CD4-positive, alpha-beta T cell treated with Interleukin-6 at 100 ng/mL for 8 hours (primary cell): ENCODE measurements at places on chromosomes 11 and 22.
A peak's percentile ranks its signal among the peaks of the same experiment; 100 is the strongest.

DNA sequence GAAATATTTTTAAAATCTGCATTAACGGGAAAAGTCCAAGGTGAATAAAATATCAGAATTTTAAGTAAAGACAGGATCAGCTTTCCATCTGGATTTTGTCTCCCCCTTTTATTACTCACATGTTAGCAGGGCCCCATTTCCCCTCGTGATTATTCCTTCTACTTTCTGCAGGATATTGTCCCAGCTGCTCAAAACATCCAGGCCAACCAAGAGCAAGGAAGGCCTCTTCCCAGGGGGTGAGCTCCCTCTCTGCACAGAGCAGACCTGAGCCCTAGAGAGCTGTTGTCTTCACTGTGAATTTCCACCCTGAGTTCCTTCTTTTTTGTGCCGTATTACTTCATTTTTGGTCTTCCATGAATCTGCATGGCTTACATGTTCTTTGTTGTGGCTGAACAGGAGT is 3.7 kb upstream of the TMPRSS13 start:
- DNase-seq = no peak

DNA sequence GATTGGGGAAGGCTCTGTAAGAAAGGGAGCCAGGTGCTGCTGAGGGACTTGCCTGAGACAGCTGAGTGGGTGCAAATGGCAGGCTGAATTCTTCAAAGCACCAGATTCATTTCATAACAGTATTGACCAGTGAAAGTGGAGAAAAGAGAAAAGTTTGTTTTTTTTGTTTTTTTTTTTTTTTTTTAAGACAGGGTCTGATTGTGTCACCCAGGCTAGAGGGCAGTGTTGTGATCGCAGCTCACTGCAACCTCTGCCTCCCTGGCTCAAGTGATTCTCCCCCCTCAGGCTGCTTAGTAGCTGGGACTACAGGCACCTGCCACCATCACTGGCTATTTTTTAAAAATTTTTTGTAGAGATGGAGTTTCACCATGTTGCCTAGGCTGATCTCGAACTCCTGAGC is 494.0 kb downstream of the MIAT start:
- no peak for DNase-seq

GRCh38 chr11:130792772-130793171 is 123.5 kb downstream of the SNX19 start:
- no peak for DNase-seq

DNA sequence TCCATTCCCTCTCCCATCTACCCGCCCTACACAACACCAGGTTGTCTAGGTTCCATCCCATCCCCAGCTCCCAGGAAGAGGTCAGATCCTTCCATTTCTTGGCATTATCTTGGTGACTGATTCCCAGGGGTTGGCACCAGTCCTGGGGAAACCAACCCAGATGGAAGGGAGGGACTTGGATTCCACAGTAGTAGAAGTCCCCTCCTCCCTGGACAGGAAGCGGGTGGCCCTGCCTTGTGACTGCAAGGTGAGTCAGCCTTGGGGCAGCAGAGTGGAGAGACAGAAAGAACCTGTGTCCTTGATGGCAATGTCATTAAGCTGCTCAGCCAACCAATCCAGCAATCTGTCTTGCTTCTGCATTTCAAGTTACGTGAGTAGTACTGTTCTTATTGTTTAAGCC is 26.5 kb downstream of the SYT13 start:
- DNase-seq = no peak

GRCh38 chr11:66454828-66455227 is 11.9 kb upstream of the PELI3 start:
- DNase-seq = no peak

GRCh38 chr22:24335496-24335895 is 64.9 kb downstream of the SPECC1L start:
- DNase-seq = no peak

DNA sequence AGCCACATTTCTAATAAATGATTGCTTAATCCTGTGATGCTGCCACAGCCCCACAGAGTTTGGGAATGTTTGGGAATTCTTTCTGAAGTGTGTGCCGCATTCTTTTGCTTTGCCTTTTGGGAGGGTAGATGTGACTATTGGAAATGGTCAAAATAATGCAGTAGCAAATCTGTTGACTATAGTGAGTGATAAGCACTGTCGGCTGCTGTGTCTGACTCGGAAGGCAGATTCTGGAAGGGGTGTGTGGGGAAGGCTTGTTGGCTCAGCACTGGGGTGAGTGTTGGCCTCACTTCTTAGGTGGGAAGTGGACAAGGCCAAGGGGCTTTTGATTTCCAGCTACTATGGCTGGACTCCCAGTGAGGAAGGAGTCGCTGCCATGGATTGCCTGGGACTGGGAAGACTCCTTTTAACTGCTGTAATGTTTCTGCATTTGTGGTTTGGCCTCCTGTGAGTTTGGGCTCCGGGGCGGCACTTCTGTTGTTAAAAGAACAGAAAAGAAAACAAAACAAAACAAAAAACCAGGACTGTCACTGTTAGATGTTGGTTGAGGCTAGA is 20.1 kb downstream of the ZBTB16 start:
- DNase-seq = no peak

GRCh38 chr22:23718371-23719165 is 27.8 kb downstream of the RGL4 start:
- no peak for DNase-seq

DNA sequence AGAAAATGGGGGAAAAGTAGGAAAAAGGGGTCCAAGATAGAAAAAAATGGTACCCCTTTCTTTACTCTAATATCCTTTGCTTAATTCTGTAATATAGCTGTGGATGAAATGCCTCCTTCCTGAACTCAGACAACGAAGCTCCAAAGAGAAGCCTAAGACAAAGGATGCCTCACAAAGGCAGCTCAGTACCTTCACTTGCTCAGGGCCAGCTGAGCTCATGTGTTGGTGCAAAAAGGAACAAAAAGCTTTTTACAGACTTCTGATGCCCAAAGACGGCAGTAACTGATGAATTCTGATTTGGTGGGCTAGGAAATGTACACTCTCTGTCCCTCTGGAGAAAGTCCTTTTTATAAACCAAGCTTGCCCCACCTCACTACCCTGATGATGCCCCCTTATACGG is 77.5 kb downstream of the DENND5A start:
- DNase-seq = no peak

DNA sequence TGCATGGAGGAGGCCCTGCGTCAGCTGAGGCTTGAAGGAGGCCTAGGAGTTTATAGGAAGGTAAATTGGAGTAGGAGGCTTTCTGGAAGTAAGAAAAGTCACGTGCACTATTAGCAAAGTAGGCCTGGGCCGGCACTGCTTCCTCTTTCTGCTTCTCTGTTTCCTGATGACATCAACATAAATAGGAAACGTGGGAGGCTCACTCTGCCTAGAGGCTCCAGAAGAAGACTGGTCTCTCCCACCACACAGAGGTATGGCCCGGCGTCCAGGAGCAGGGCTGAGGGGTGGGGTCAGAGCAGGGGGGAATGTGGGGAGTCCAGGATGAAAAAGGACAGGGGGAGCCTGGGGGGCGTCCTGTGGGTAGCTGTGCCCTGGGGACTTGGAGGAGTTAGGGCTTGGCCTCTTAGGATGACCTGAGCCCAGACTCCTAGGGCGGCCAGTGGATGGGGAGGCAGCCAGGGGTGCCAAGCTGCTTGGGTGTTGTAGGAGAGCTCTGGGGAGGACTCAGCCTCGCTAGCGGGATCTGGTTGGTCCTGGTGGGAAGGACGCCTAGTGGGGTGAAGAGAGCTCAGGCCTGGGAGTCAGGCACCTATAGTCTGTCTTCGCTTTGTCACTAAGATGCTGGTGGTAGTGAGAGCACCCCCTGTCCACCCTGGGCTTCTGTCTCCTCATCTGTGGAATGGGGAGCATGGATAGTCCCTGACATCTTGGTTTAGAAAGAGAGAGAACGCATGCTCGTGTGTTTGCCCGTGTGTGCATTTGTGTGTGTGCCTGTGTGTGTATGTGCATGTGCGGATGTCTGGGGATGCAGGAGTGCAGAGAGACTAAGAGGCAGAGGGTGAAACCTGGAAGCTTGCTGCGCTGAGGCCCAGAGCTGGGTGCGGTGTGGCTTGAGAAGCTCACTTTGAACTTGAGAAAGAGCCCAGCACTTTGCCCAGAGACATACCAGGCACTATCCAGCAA is at the start of gene CSF2RB:
CSF2RB (plus strand) TSS at position 202 of the 963 bp plus-strand sequence. CDS start 8,580 bp downstream, outside the sequence.
- no peak for DNase-seq

GRCh38 chr11:69213964-69214363 is 58.2 kb downstream of the SMIM38 start:
- DNase-seq = no peak

DNA sequence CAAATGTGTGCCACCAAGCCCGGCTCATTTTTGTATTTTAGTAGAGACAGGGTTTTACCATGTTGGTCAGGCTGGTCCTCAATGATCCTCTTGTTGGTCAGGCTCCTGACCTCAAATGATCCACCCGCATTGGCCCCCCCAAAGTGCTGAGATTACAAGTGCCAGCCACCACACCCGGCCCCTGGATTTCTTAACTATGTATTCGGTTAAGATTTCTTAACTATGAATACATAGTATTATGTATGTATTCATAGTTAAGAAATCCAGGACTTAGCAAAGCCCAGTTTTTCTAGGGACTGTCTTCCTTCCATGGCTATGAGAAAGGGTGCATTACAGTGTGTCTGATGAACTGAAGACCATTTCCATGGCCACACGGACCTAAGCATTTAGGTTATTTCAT is 1.7 kb downstream of the C11orf91 start:
- DNase-seq = no peak

- no peak for DNase-seq
These were observed 16.8 kb downstream of the LRRC32 start for GRCh38 chr11:76653674-76654284.

DNA sequence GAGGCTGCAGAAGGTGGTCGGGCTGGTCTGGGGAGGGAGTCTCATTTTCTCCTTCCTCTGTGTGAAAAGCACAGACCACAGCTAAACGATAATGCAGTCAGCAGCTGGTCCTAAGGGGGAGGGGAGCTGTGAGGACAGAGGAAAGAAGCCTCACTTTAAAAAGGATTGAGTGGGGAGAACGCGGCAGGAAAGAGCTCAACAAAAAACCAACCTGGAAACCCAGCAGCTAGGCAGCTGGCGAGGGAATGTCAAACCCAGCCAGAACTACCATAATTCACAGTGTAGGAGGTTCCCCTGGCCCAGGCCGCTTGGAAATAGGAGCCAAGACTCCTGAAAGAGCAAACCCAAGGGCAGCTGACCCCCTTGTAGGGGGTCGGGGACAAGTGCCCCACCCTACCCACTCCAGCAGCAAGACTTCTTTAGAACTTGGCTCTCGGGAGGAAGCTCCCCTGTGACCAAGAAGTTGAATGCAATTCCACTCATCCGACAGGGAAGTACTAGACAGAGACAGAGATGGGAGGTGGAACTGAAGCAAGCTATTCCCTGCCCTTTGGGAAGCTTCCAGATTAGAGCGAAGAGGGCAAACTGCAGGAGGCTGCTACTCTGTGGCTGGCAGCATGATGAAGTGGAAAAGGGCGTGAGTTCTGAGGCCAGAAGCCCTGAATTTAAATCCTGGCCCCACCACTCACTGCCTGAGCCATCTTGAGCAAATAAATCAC is 16.5 kb upstream of the DGKZ start:
- no peak for DNase-seq

DNA sequence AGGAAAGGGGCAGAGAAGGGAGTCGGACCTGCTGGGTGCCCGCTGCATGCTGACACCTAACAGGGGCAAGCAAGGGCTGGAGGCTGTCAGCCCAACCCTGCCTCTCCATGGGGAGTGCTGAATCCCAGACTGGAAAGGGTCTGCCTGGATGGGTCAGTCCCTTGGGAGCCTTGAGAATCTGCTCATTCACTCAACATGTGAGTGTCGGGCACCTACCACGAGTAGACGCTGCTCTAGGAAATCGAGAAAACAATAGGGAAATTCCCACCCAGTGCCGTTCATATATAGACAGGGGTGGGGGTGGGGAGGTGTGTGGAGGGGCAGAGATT is 4.4 kb upstream of the CTSD start:
- no peak for DNase-seq

GRCh38 chr11:64793271-64794160 is 9.5 kb downstream of the MAP4K2 start:
- DNase-seq = no peak

- no peak for DNase-seq
These were observed 24.2 kb upstream of the YAP1 start for GRCh38 chr11:102085864-102086551.

GRCh38 chr11:50174189-50174588 is 141.5 kb downstream of the OR4C45 start:
- DNase-seq = no peak

DNA sequence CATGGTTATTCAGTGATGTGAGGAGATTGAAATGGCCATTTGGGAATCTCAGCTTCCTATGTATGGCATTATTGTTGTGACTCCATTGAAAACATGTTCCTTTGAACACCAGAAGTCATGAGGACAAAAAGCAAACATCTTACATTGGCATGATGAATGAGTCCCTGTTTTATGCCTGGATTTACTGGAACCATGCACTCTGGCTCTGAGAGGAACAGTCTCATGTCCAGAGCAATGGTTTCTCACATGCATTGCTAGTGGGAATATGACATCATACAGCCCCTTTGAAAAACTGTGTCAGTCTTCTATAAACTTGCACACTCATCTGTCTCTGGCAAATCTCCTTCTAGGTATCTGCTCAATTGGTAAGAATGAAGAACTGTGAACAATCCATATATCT is 3.4 kb upstream of the KDM4F start:
- no peak for DNase-seq

GRCh38 chr22:42263944-42264343 is 6.5 kb downstream of the TCF20 start:
- DNase-seq = no peak

GRCh38 chr11:118705111-118705741 is 25.8 kb upstream of the TREH start:
- DNase-seq = peak; percentile 64

DNA sequence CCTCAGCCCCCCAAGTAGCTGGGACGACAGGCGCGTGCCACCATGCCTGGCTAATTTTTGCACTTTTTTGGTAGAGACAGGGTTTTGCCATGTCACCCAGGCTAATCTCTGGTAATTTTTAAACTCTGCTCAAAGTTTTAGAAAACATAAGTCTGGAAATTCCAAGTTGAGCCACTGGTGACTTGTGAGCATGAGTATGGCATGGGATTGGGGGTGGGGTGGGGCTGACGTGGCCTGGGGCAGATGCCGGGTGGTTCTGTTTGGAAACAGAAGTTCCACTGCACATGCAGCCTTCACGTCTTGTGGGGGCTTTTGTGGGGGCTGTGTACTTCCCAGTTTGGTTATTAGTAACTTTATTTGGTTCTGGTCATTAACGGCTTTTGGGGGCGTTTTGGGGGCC is 67.3 kb downstream of the PTPRJ start:
- no peak for DNase-seq

DNA sequence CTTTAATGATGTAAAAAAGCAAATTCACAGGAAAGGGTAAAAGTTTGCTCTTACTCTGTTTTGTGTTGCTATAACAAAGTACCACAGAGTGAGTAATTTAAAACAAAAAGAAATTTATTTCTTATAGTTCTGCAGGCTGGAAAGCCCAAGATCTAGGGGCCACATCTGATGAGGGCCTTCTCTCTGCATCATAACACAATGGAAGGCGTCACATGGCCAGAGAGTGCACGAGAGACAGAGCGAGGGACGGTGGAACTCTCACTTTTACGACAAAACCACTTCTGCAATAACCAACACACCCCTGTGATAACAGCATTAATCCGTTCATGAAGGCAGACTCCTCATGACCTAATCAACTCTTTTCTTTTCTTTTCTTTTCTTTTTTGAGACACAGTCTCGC is 31.1 kb downstream of the CD6 start:
- no peak for DNase-seq

GRCh38 chr22:43855431-43855830 is 6.9 kb downstream of the SULT4A1 start:
- DNase-seq = no peak
